ENCODE measurements at places on chromosomes 16 and 17. TPM values are rescaled to one million over a fixed set of nuclear protein-coding genes. Genes with fewer than 3 reads are reported as not detected.

GRCh38 chr17:1542316-1542715 is 20.3 kb downstream of the PITPNA start:
- DNase-seq, result no peak

Gene ARL5C
- 0.33 TPM for total RNA-seq

- no peak for DNase-seq
These were observed 162.4 kb downstream of the PPM1E start for GRCh38 chr17:58918072-58918471.

GRCh38 chr16:67156143-67156844 is 3.4 kb downstream of the TRADD start:
- no peak for DNase-seq

- DNase-seq, result no peak
These were observed 127.5 kb upstream of the WSCD1 start for GRCh38 chr17:5942687-5943086.

Gene NPIPA5
- 1.0 TPM for total RNA-seq

Gene MSLN
- not detected for total RNA-seq

Gene SRCIN1
- total RNA-seq, result not detected

DNA sequence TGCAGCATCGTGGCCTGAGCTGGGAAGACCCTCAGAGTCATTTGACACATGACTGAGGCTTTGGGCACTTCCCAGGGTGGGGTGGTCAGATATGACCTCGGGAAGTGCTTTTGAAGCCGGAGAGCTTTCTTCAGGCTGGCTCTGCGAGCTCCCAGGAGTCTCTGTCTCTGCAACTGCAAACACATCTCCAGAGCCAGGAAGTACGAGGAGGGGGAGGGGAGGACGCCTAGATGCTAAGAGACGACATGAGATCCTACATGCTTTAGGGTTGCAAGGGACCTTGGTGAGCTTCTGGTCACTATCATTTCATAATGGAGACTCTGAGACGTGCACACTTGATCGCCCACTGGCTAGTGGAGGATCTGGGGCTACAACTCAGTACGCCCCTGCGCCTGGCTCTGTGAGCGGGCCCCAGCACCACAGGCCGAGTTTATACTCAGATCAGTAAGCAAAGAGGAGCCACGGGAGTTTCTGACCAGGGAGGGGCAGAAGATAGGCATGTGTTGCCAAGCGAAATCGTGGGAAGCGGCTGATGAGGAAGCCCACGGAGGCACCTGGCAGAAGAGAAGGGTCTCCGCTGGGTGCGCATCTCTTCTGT is 527 bp upstream of the MGAT5B start:
- no peak for DNase-seq

GRCh38 chr16:89023621-89024511 is 46.9 kb upstream of the CBFA2T3 start:
- DNase-seq, result no peak

- no peak for DNase-seq
These were observed 20.6 kb downstream of the ADORA2B start for GRCh38 chr17:15965528-15965927.

Gene PPP1R27
- not detected for total RNA-seq

- DNase-seq, result no peak
These were observed 7.6 kb downstream of the IFT20 start for GRCh38 chr17:28327709-28328108.

DNA sequence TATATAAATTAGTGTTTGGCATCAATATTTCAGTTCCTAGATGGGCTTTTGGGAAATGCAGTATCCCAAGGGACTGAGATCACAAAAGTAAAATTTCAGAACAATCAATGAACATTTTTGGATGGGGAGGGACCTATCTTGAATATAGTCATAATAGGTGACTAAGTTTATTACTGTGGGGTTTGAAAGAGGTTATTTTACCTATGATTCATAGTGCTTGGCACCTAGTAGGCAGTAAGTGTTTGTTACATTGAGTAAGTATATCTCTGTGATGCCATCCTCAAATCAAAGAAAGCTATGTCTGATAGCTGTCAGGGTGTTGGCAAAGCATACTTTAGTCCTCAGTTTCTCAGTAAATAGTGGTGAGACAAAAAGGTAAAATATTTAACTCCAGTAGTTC is 36.9 kb downstream of the ZNF207 start:
- DNase-seq, result no peak

DNA sequence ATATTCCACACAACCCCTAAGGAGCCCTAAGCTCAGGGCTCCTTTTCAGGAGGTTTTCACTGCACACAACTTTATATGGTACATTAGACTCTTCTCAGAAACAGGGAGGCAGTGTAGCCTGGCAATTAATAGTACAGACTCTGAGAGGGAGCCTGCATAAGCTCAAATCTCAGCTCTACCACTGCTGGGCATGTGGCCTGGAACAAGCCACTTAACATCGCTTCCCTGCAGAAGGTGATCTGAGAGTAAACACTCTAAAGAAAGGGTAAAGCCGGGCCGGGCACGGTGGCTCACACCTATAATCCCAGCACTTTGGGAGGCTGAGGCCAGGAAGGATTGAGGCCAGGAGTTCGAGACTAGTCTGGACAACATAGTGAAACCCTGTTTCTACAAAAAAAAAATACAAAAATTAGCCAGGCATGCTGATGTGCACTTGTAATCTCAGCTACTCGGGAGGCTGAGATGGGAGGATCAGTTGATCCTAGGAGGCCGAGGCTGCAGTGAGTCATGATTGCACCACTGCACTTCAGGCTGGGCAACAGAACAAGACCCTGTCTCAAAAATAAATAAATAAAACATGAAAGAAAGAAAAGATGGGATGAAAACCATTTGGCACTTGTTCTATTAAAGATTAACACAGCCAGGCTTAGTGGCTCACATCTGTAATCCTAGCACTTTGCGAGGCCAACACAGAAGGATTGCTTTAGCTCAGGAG is 70.7 kb upstream of the DNAJA2 start:
- DNase-seq, result no peak

Gene HSD17B1
- total RNA-seq, result 0.68 TPM

Gene CD19
- 0.79 TPM for total RNA-seq

Gene KRT20
- total RNA-seq, result not detected

Gene OR3A2
- 1.2 TPM for total RNA-seq

DNA sequence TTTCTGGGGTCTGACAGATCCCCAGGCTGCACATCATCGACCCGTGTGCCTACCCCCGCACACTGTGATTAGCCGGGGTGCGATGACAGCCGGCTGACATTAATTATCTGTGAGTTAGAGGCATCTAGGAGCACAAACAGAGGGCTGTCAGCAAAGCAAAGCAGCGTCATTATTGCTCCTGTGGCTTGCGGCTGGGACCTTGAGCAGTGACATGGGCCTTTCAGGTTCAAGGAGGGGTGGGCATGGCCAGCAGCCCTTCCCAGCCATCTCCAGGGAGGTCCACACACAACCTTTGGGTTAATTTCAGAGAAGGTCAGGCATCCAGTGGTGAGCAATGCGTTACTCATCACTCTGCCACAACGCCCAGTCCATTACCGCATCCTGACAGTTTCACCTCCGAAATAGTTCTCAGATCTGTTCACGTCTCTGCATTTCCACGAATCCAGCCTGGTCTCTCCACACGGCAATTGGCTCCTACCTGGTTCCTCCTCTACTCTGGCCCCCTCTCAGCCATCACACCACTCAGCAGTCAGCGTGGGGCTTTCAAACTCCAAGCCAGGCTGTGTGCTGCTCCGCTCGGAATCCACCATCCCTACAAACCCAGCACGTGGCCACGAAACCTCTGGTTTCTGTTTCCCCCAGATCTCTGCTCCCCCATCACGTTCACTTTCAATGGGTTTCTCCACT is 249.7 kb upstream of the C16orf82 start:
- no peak for DNase-seq

Gene ZMYND15
- 0.52 TPM for total RNA-seq

- no peak for DNase-seq
These were observed 246.0 kb downstream of the HAPSTR1 start for GRCh38 chr16:9337308-9338032.

Gene KRTAP4-12
- not detected for total RNA-seq

- DNase-seq, result no peak
These were observed 168.0 kb upstream of the IRX3 start for GRCh38 chr16:54454616-54455015.

DNA sequence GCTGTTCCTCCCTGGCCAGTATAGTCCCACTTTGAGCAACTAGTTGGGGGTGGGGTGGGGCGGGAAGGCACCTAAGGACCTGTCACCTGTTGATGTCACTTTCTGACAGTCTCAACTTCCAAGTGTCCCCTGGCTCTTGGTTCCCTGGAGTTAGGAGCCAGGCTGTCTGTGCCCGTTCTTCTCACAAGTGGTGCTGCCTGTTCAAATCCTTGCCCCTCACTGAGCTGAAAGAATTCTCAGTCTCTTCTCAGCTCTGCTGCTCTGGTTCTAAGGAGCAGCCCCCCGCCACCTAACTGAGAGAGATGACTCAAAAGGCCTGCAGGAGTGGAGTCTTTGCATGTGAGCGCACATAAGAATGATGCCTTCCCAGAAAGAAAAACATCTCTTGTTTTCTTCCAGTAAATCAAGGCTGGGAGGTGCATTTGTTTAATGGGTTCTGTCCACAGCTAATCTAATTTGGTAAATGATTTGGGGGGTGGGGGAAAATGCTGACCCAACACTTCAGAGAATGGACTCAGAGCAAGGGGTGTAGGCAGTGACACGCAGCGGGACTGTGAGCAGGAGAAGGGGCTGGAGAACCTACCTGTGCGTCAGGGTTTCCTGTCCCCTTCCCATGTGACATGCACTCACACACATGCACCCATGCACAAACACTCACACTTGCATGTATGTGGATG is 78.2 kb upstream of the NLRP1 start:
- no peak for DNase-seq

GRCh38 chr17:81681672-81682071 is 1.9 kb downstream of the ARL16 start:
- DNase-seq, result no peak

DNA sequence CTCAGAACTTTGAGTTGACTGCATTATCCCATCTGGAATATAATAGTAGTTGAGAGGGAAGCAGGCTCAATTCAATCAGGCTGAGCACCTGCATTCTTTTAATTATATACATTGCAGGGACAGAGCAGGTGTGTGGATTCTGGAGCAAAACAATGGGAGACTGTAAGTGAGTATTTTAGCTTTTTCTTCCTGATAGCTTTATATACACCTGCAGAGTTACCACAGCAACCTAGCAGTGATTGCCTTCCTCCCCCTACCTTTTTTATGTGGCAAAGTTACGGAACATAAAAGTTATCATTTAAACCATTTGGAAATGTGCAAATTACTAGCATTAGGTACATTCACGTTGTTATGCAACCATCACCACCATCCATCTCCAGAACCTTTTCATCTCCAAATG is 25.4 kb upstream of the RHOT1 start:
- no peak for DNase-seq

Gene SUMO2
- total RNA-seq, result 294 TPM

Data from natural killer cell (primary cell).